ENCODE measurements at places on chromosomes 2 and 18.

DNA sequence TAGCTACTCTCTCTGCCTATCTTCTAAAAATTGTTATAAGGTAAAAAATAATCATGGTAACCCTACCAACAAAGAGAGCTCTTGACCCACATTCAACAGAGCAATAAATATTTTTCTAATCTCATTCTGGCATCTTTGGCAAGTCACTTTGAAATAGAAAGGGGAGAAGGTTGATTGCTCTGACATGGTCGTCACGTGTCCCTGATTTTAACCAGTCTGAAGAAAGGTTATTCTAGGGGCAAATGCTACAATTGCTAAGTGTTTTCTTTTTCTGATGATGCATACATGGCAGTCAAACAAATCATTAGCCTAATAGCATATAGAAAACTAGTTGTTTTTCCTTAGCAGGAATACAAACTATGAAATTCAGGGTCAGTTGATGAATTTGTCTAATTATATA, 153.3 kb upstream of the MAP3K20 start:
- DNase-seq = no peak

DNA sequence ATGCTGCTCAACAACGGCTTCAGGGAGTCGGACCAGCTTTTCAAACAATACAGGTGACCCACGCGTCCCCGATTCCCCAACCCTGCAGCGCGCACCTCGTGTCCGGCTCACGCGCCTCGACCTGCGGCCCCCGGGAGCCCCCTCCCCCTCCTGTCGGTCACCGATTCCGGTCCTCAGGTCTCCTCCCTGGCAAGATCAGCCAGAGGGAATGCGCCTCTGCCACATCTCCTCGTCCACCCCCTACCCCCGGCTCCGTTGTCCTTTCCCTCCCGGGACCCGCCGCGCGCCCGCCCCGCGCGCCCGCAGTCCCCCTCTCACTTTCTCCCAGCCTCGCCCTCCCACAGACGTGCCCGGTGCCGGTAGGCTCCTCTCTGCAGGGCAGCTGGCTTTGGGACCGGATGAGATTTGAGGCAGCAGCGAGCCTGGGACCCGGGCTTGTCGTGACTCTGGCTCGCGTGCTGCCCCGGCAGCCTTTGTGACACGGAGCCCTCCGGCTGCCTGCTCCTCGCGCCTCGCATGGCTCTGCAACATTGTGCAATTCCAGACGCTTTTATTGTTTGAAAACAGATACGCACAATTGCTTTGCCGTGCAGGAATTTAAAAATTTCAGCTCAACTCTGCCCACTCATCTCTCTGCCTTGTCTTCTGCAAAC, 558 bp downstream of the TTC39C start:
- DNase-seq = peak; percentile 93

DNA sequence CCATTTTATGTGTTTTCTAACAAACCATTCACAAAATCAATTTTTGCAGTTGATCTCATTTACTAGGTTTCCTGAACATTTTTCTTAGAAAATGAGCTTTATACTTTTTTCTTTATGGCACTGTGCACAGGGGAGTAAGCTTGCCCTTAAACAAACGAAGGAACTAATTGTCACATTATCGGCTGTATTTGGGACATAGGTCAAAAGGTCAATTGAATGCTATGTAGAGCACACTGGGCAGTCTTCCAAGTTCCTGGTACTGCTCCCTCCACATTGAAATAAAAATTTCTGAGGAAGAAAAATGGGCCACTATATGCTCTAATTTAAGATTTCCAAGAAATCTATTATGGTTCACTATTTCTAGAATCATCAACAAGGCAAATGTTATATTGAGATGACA, 93.6 kb upstream of the TMEFF2 start:
- no peak for DNase-seq

DNA sequence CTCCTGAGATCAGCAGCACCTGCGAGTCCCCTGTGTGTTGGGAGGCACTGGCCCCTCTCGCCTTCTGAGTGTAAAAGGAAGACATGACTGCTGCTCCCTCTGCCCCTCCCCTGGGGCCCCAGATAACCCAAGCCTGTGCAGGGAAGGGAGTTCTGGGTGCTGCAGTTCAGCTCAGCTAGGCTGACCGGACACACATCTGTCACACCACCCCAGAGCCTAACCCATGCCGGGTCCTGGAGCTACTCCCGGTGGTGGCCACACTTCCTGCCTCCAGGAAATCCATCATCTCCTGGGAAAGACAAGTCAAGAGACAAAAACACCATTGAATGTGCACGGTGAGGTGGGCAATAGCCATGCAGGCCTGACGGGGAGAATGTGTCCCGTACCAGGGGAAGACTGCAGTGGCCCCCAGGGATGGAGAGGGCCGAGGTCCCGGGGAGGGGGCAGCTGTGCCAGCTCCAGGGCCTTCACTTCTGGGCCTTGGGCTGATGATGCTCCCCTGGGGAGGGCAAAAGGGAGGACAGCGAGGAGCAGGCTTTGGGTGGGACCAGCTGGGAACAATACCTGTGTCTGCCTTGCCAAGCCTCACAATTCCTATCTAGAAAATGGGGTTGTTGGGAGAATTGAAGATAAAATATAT, 210.6 kb downstream of the TFCP2L1 start:
- DNase-seq = no peak

DNA sequence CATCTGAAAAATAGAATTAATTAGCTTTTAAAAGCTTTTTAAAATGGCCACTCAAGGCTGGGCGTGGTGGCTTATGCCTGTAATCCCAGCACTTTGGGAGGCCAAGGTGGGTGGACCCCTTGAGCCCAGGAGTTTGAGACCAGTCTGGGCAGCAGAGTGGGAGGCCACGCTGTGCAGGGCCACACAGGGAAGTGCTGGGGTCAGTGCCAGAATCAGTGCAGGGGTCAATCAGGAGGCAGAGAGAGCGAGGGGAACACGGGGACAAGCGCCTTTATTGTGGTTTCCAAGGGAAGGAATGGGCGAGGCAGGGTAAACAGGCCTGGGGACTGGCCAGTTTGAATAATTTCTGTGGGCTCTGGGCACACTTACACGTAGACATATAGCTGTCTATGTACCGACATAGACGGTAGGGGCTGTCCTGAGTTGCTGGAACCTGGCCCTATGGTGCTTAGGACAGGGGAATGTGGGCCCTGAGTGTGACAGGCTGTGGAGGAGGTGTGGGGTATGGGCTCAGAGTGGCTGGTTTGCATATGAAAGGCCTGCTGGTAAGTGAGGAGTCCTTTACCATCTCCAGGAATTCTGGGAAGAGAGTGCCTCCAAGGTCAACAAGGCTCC, 42.9 kb downstream of the DYSF start:
- no peak for DNase-seq

DNA sequence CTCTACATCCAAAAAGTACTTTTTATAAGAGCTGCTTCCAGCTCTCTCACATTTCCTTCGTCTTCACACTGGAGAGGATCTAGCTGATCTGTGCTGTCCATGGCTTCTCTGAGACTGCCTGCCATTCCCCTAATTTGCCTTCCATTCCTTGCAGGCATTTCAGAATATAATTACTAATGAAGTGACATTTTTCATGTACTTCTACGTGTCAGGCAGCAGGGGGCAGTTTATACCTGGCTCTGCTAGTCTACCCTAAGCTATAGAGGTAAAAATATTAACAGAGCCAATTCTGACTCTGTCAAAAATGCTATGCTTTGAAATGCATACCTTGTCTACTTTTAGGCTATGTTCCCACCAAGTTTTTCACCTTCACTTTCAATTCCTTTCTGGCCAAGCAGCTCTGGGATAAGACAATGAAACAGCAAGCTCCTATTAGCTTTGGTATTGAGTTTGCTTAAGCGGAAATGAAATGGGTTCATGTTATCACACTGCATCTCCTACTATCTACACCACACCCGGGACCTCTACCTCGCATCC, 81.9 kb downstream of the MEP1B start:
- DNase-seq = peak; percentile 8

- DNase-seq = no peak
Measured at GRCh38 chr2:96679848-96680247, 37.3 kb downstream of the FER1L5 start.

GRCh38 chr2:27954771-27955383, 64.3 kb downstream of the BABAM2 start:
- peak; percentile 96 for DNase-seq

DNA sequence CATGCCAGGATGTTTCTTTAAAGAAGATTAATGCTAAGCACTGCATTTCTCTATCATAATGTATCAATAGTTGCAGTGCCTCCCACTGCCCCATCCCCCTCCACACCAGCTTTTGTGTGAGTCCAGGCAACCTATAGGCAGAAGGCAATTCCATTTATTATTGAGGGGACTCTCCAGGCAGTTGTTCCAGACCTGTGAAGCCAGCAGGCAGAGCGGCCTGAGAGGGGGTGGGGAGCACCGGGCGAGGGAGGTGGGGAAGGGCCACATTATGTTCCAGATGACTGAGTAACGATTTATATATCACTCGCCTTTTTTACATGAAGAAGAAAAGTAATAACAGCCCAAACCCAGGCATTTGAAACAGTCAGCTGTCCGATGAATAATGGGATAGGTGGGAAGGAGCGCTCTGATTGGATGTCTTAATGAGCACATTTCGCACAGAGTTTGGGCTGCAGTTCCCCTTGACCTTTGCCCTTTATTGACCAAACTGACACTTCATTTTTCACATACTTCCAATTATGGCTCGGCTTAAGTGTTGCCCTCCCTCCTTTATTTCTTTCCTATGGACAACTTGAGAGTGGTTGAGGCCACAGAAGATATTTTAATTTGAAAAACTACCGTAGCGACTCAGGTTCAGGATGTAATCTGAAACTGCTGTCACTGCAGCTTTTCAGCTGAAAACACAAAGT, 34.4 kb downstream of the MEIS1 start:
- DNase-seq = no peak

- peak; percentile 22 for DNase-seq
Measured at GRCh38 chr2:151051574-151052220, 210.0 kb downstream of the RBM43 start.

DNA sequence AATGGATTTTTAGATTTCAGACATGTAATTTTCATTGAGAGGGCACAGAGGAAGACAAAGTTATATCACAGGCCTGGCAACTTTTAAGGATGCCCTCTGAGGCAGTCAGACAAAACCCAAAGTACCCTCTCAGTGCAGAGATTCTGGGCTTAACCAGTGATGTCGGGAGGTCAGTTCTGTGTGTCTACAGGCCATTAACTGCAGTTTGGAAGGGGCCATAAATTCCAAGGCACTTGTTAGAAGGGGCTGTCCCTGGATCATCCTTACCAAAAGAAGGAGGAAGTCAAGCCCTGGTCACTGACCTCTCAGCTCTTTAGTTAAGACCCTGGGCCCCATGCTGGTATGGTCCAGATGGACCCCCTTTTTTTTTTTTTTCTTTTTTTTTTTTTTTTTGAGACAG, 60.7 kb downstream of the LRRFIP1 start:
- no peak for DNase-seq

DNA sequence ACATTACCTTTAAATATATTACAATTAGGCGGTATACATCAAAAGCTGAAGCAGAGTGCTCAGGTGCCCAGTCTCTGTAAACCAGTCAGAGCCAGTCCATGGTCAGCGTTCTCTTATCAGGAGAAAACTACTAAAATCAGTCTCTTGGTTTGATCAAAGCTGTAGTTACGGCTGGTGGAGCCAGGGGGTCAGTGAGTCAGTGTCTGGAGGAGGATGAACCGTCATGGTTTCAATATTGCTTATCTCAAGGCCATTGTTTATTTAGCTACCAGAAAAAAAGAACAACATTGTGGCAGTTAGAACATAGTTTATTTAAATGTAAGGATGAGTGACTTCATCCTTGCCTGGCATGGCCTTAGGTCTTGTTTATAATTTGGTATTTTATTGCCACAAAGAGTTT, 71.3 kb upstream of the NYAP2 start:
- no peak for DNase-seq

- DNase-seq = no peak
Measured at GRCh38 chr2:161379740-161380139, 36.4 kb upstream of the TBR1 start.

DNA sequence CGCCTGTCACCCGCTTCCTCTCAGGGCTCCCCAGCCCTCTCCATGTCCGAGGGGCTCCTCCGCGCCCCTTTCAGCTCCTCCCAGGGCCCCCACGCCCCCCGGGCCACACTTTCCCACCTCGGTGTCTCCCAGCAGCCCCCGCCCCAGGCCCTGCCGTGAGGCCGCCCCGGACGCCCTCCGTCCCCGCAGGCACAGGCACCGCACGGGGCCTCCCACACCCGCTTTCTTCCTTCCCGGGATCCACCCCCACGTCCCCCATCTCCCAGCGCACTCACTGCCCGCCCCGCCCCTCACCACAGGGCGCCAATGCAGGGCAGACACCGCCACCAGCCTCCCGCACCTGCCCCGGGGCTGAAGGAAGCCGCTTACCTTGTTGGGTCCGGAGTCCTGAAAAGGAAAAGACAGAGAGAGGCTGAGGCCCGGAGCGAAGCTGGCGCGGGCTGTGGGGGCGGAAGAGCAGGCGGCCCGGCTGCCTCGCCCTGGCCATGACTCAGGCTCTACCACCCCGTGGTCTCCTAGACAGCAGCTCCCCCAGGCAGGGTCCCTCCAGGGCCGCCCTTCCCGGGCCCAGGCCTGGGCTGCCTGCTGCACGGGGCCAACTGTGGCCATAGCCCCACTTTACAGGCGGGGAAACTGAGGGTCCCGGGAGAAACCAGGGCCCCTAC, 37.7 kb downstream of the KIF1A start:
- no peak for DNase-seq

DNA sequence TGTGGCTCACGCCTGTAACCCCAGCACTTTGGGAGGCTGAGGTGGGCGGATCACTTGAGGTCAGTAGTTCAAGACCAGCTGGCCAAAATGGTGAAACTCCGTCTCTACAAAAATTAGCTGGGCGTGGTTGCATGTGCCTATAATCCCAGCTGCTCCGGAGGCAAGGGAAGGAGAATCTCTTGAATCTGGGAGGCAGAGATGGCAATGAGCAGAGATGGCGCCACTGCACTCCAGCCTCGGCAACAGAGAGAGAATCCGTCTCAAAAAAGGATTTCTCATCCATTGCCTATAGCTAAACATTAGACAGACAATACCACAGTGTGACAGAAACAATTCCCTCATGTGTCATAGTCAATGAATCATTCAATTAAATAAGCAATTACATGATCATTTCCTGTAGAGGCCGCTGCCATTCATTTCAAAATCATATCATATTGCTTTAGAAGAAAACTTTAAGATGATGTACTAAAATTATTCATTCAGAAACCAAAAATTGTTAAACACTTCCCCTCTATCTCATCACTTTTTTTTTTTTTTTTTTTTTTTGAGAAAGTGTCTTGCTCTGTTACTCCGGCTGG, 69.5 kb upstream of the TGIF1 start:
- DNase-seq = no peak

DNA sequence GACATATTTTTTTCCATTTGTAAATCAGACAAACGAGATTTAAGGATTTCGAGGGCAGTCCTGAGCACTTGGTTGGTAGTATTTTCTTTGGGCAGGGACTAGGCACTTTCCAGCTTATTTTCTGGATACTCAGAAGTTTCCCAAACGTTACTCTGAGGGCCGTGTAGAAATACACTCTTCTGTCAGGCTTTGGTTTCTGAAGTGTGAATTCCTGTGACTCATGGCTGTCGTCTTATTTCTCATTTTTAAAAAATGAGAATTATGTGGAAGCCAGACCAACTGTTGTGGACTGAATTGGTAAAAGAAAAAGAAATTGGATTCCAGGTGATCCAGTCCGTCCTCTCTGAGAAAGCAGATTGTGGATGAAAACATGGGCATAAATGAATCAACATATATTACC, 658.6 kb upstream of the FANCL start:
- DNase-seq = no peak
